ENCODE measurements at places on chromosomes 16 and 17.

DNA sequence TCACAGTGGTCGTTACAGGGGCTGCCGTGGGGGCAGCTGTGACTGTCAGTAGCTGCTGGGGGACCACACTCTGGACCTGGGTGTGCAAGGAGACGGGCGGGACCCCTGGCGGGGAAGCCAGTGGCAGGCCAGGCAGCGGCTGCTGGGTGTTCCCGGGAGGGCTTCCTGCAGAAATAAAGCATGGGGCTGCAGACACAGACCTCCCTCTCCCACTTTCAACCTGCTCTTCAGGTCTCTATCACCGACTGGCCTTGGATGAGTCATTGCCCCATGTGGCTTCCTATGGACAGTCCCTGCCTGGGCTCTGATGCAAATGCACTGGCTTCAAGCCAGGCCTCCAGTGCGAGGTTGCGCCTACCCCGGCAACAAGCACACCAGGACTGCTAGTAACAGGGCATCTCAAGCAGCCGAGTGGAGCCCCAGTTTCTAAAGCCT lies 17.2 kb downstream of the SREBF1 start:
- peak; percentile 80 for DNase-seq

DNA sequence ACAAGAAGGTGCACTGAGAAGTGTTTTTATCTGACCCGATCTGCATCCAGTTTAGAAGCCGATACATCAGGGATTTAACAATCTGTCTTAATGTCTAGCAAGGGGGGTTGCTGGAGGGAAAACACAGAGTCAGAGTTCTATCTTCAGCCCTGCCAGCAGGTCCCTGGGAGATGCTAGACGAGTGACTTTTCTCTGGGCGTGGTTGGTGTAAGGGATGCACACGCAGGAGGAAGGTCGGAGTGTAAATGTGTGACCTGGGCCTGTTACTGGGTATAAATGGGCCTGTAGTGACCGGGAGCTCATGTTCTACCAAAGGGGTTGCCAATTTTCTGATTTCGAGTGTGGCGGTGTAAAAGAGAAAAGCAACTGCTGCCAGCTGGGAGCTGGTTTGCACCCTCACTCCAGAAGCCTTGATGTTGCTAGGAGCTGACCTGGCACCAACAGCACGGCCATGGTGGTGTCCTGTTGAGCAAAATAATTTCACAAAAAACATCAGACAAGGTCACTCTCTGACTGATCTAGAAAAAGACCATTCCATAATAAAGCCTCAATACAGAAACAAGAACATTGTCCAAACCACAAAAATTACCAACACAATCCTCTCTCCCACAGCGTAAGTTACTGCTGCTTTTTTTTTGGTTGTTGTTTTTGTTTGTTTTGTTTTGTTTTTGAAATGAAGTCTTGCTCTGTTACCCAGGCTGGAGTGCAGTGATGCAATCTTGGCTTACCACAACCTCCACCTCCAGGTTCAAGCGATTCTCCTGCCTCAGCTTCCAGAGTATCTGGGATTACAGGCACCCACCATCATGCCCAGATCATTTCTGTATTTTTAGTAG lies 1.3 kb upstream of the KCTD13 start:
- peak; percentile 17 for DNase-seq

- no peak for DNase-seq
These were observed 427 bp downstream of the PPP1R1B start for GRCh38 chr17:39627047-39627711.

- peak; percentile 75 for DNase-seq
These were observed 6.3 kb upstream of the CBX4 start for GRCh38 chr17:79845601-79845949.

DNA sequence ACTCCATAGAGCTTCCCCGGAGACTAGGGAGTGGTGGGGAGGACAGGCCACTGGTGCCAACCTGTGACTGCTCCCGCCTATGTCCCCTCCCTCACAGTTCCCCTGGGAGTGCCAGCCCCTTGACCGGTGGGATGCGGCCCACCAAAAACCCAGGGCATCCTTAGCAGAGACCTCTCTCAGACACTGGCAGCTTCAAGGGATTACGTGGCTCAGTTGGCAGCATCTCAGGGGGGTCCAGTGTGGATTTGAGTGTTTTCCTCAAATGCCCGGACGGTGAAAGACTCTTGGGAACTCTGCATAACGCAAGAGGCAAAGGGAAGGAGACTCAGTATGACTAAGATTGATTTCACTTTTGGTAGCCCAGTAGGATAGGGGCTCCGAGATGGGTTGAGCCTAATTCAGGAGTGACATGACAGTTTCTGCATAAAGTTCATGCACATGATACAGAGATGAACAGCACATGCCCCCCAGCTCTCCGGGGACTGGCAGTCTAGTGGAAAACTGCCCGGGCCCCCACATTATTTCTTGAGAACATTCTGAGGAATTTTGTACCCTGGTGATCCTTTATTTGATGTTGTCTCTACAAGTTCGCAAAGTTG lies 50.4 kb downstream of the TRARG1 start:
- DNase-seq = no peak

GRCh38 chr16:54174201-54174600 lies 112.4 kb downstream of the IRX3 start:
- no peak for DNase-seq

- DNase-seq = no peak
These were observed 3.5 kb downstream of the IRX3 start for GRCh38 chr16:54282928-54283724.

DNA sequence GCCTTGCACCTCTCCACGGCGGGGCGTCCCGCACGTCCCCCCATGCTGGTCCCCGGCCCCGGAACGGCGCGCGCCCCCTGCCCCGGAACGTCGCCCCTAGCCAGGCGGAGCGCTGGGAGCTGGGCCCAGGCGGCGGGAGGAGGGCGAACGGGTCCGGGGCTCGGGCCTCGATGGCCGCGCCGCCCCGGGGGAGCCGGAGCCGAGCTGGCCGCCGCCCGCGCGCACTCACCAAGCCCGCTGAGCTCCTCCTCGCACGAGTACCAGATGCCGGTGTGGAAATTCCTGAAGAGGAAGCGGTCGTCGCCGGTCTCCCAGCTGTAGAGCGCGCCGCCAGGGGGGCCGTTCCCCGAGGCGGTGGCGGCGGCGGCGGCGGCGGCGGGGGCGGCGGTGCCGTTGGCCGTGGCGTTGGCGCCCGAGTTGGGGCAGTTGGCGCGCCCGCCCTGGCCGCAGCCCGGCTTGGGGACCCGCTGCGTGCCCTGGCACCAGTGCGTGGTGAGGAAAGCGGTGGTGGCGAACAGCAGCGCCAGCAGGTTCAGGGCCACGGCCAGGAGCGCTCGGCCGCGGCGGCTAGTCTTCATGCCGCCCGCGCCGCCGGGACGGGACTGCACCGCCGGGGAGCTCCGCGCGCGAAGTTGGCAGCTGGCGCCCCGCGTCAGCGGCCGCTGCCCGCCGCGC lies 530 bp downstream of the GSG1L start:
- DNase-seq = peak; percentile 67
